ENCODE measurements at places on chromosomes 2 and 18. TPM values are rescaled to one million over a fixed set of nuclear protein-coding genes. Genes with fewer than 3 reads are reported as not detected.

GPBAR1 gene
- 0.26 TPM for total RNA-seq

RUFY4 gene
- not detected for total RNA-seq

STPG4 gene
- not detected for total RNA-seq

TBR1 gene
- under 0.01 TPM for total RNA-seq

TRABD2A gene
- 5.3 TPM for total RNA-seq

CD8A gene
- total RNA-seq, result not detected

POU3F3 gene
- total RNA-seq, result 0.39 TPM

SCYGR8 gene
- total RNA-seq, result not detected

PARD3B gene
- total RNA-seq, result 1.4 TPM

CHMP3 gene
- 47.1 TPM for total RNA-seq

CYB5A gene
- 161 TPM for total RNA-seq

NEB gene
- total RNA-seq, result 1.9 TPM

Data from epithelial cell of alveolus of lung (primary cell).